ENCODE measurements at places on chromosomes 4 and X.

DNA sequence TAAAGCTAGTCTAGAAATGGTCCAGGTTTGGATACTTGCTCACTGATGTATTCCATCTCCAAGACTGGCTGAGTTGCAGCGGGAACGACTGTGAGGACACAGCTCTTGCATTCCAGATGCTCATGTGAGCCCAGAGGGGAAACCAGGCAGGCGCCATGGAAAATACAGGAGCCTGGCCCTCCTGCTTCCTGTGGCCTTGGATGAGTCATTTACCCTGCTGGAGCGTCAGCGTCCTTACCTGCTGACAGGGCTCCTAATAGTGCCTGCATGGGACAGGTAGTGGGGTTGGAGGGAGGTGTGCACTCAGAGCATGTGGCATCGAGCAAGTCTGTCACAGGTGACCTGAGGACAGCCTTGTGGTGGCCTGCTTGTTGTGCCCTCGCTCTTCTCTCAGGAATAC lies 69.4 kb downstream of the NSG1 start:
- no peak for DNase-seq

GRCh38 chrX:68723491-68724155 lies 76.2 kb downstream of the STARD8 start:
- DNase-seq, result no peak

GRCh38 chrX:11740794-11741193 lies 17.2 kb upstream of the MSL3 start:
- DNase-seq, result no peak

DNA sequence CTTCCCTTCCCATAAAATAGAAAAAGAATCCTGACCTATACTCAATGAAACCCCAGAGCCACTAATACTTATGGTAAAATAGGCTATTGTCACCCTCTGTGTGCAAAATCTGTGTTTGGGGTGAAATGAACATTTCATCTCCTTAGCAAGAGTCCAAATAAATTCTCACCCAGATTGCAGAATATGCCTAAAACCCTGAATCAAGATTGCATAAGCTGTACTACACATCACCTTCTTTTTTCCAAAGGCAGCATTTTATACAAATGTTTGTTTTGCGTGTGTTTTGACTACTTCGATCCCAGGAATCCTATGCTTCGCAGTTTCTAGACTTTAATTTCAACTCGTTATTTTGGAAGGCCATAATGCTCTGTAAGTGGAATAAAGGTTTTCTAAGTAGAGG lies 12.2 kb upstream of the HADH start:
- DNase-seq, result no peak

GRCh38 chr4:58477950-58478349 lies 1367.8 kb upstream of the IGFBP7 start:
- no peak for DNase-seq

DNA sequence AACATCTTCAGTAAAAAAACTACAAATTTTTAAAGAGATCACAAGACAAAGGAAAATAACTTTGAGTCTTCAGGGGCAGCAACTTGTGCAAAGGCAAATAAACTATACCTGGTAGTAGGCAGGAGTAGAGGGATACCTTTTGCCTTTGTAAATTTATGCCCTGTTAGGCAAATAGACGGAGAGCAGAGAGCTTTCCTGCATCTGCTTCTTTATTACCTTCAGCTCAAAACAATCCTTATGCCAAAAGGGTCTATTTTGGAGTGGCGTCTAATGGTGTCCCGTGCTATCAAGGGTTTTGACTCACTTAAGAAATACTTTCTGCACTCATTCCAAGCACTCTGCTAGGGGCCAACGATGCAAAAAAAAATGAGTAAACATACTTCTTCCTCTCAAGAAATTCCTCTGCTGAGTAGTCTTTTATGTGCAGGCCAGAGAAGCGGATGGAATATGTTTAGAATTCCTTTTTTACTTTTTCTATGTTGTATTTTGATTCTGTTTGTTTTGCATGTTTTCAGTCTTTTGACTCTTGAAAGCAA lies 131.9 kb downstream of the ANXA5 start:
- DNase-seq, result no peak

DNA sequence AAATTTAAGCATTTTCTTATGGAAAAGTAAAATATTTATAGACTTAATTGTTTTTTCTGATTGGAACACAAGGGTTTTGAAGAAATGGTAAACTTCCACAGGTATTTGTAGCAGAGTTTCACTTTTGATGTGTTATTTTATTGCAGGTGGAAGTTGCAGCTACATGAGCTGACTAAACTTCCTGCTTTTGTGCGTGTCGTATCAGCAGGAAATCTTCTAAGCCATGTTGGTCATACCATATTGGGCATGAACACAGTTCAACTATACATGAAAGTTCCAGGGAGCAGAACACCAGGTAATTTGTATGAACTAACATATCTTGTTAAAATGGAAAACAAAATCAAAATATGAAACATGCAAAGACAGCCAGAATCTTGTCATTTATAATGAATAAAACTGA lies 117.4 kb downstream of the DIPK2B start:
- no peak for DNase-seq

DNA sequence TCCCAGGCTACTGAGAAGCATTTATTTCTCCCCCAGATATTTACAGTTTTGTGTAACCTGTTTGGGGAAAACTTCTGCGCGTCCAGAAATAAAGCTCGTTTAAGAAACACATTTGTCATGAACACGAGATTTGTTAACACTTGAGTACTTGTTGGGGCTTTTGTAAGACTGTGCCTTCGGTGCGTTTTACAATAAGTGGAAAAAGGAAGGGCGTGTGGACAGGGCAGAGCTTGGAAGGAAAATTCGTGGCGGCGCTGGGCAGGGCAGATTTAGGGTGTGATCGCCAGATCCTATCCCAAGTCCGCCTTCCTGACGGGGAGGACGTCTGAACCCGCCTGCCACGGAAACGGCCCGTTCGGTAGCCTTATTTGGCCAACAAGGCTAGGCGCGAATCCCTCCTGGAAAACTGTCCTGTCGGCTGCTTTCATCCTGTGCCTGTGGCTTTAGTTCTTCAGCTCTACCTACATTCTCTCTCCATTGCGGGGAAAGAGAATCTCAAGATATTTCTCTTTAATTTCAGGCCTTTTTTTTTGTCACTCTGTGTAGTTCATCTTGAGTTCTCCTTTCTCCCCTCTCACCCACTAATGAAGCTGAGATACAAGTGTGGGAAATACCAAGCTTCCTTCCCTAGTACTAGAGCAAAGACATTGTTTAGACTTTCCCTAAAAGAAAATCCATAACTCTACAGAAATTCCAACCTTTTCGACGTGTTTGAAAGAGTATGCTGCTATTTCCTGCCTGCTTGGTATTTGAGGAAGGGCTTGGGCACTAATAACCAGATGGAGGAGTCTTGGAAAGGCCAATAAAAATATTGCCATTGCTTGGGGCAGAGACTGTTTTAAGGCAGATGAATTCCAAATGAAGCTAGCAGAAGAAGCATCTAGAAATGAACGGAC lies 982 bp downstream of the PDLIM5 start:
- DNase-seq, result peak; percentile 82

- no peak for DNase-seq
Measured at GRCh38 chr4:74724979-74725378, 69.3 kb downstream of the BTC start.

- DNase-seq, result no peak
Measured at GRCh38 chrX:29295987-29296680, 708.9 kb downstream of the IL1RAPL1 start.

DNA sequence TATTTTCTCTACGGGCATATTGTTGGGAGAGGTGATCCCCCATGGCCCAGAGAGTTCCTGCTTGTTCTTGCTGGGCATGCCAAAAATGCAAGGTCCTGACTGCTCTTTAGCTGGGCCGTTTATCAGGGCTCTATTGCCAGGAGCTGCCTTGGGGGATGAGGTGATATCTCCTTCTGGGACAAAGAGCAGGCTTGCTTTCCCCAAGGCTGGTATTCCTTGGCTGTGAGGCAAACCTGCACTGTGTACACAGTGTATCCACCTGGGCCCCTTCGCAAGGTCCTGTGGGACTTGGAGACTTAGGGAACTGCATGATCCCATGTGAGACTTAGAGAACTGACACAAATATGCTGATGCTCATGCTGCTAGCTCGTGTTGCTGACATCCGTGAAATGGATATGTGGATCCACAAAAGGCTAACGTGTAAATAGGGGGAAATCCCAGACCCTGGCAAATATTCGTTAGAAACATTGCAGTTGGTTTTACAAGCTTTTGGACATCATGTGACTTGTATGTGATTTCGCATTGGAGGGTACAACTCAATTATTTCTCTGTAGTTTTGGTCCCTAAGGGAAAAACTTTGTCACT lies 24.4 kb upstream of the ZFX start:
- DNase-seq, result no peak

DNA sequence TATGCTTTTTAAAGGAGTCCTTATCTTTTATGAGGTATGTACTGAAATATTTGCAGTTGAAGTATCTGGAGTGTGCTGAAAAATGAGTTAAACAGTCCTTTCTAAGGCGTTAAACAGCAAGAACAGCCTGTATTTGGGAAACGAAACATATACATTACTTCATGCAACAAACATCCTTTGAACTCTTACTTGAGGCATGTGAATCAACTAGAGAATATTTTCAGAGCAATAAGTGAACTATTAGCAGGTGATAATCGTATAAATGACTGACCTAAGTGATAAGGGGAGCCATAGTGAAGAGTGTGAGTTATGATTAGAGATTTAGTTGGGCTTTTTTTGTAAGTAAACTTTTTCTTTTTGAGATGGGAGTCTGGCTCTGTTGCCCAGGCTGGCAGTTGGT lies 45.9 kb upstream of the RHOH start:
- no peak for DNase-seq

DNA sequence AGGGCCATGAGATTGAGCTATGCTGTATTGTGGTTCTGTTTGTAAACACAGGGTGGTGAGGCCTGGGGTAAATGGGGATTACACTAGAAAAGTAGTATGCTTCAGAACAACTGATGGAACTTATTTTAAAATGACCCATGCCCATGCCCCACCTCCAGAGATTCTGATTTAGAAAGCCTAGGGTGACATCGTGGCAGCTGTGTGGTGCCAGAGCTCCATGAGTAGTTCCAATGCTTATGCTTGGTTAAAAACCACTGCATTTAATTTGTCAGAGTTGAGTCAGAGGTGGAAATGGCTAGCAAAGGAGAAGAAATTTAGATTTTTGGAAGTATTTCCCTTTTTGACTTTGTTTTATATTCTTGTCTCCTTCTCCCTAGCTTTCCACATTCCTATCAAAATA lies 63.4 kb upstream of the PDE5A start:
- DNase-seq, result no peak

GRCh38 chrX:150364347-150365050 lies 1.4 kb downstream of the MAMLD1 start:
- DNase-seq, result peak; percentile 65

DNA sequence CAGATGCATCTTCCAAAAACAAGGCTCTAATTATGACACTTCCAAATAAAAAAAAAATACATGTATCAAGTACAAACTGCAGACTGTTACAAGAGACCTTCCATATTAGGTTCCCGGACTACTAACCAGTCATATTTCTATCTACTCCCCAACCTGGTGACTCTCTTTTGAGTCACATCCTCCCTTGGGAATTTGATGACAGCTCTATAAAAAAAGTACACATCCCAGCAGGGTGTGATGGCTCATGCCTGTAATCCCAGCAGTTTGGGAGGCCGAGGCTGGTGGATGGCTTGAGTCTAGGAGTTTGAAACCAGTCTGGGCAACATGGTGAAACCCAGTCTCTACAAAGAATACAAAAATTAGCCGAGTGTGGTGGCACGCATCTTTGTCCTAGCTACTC lies 14.9 kb downstream of the RPGR start:
- DNase-seq, result no peak

GRCh38 chr4:183416879-183417755 lies 27.3 kb upstream of the CDKN2AIP start:
- DNase-seq, result no peak

GRCh38 chr4:70153937-70154336 lies at the start of gene PRR27:
TSS of gene PRR27 (plus strand) at chr4:70154237. CDS start at chr4:70154376, 139 bp downstream.
- no peak for DNase-seq

- DNase-seq, result no peak
Measured at GRCh38 chr4:6733358-6734164, 17.6 kb downstream of the BLOC1S4 start.

DNA sequence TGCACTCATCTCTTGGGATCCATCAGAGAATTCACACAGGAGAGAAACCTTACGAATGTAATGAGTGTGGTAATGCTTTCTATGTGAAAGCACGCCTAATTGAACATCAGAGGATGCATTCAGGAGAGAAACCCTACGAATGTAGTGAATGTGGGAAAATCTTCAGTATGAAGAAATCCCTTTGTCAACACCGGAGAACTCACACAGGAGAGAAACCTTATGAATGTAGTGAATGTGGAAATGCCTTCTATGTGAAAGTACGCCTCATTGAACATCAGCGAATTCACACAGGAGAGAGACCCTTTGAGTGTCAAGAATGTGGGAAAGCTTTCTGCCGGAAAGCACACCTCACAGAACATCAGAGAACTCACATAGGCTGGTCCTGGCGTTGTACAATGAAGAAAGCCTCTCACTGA lies 42.8 kb downstream of the ZNF157 start:
- DNase-seq, result no peak

DNA sequence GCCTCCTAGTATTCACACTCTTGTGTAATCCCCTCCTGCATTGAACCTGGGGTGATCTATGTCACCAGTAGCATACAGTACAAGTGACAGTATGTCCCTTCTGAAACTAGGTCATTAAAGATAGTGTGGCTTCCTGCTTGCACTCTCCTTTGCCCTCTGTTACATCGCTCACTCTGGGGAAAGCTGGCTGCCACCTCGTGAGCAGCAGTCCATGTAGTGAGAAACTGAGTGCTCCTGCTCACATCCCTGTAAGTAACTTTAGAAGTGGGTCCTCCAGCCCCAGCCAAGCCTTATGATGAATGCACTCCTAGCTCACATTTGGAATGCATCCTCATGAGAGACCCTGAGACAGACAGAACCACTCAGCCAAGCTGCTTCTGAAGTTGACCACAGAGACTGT lies 89.8 kb upstream of the TNIP3 start:
- no peak for DNase-seq

GRCh38 chrX:10045327-10046000 lies 78.3 kb downstream of the CLDN34 start:
- no peak for DNase-seq

DNA sequence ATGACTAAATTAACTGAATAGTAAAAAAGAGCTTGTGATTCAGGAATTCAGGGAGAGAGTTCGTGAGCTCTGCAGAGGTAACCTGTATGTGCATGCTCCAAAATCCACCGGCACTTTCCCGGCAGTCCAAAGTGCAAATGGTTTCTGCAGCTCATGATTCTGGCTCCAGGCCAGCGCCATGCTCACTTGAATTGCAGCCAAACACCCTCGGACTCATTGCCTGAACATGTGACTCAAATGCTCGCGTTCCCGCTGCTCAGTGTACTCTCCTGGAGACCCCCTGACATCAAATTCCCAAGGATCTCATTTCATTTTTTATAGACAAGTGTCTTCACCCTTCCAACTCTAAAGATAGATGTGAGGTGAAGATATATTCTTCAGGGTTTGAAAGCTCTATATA lies 44.1 kb upstream of the SH3RF1 start:
- no peak for DNase-seq

DNA sequence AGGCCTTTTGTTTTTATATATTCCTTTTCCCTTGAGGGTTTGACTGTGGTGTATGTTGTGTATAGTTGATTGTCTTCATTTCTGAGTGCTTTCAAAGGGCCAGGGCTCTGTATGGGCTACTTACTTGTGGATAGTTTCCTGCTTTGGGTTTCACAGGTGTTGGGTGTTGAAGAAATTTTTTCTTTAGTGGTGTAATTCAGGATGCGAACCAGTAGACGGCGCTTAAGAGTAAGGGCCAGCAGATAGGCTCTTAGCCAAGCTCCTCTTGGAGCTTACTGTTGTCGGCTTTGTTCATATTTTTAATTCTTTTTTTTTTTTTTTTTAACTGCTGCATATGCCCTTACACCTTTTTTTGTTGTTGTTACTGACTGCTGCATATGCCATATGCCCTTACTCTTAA lies 276.3 kb upstream of the GALNT7 start:
- peak; percentile 15 for DNase-seq
